ENCODE measurements at places on chromosomes 4 and X.
A peak's percentile ranks its signal among the peaks of the same experiment; 100 is the strongest.

DNA sequence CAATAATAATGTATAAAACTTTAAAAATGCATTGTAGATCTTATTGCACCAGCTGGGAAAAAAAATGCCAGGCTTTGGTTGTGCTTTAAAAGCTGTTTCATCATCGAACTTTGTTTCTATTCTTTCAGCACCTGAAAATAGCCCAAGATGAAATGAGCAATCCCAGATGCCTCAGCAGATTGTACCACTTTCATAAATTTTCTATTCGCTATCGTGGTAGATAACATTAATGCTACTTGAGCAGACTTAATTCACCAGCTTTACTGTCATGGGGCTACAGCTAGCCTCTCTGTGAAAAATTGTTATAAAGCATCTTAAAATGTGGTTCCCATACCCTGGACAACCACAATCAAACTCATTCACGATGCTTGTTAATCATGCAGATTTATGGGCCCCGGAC, 599.6 kb upstream of the HS3ST1 start:
- no peak for DNase-seq

DNA sequence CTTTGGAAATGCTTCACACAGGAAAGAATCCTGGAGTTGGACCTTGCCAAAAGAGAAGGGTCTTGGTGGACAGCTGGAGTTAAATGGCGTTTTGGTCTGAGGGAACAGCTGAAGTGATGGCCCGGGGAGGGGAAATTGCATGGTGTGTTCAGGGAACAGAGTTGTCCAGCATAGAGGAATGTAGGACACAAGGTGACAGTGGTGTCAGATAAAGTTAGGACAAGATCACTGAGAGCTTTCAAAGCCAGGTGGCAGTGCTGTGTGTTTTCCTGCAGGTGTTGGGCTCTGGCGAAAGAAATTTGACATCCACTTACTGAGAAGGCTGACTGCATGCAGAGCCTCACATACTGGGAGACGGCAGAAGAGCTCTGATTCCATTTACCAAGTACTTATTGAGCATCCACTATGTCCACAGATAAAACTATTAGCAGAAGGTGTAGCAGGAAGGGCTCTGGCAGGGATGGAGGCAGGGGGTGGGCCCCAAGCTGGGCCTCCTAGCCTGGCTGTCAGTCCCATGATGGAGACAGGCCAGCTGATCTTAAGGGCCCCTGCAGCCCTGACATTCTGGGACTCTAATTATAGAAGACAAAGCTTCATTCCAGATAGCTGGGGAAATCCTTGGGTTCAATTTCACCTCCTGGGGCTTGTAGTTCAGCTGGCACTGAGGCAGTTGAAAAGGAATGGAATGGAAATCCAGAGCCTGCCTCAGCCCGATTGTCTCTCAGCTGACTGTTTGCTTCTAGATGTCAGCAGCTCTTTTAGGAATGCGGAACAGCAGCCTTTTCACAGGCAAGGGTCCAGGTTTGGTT, 150.2 kb upstream of the MAMLD1 start:
- no peak for DNase-seq

DNA sequence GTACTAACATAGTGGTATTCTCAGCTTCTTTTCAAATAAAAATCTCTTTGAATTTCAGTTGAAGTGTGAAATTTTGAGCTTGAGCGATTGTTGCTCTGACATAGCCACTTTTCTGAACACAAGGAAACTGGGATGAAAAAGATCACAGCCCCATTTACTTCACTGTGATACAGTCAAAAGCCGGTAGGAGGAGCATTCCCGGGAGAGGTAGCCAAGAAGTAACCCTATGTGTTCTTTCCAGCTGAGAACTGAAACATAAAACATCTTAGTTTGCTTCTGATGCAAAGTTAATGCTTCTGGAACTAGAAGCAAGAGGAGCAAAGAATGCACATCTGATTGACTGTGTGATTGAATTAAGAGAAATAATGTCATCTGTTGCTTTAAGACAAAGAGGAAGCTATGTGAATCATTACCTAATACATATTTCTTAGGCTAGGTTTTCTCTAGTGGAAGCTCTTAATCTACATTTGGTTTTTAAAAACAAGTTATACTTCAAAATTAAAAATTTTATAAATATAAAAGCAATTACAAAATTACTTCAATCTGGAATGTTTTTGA, 88.3 kb upstream of the UNC5C start:
- peak; percentile 31 for DNase-seq

GRCh38 chr4:112642526-112642925, 5.6 kb downstream of the LARP7 start:
- no peak for DNase-seq

DNA sequence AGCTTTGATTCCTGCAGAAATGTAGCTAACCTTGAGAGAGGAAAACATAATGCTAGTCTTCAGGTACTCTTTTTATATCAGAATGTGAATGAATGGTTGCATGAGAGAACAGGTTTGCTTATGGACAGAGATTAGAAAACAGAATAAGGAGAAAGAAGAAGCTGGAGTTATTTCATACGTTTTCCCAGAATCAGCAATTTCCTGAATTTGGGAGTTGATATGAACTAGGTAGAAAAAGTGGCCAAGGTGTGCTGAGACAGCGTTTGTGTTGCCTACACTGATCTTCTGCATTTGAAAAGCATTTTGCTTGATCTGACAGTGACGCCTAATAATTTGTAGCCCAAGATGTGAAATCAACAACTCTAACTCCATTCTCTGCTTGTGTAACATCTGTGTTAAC, 12.5 kb downstream of the GABRB1 start:
- DNase-seq = no peak

DNA sequence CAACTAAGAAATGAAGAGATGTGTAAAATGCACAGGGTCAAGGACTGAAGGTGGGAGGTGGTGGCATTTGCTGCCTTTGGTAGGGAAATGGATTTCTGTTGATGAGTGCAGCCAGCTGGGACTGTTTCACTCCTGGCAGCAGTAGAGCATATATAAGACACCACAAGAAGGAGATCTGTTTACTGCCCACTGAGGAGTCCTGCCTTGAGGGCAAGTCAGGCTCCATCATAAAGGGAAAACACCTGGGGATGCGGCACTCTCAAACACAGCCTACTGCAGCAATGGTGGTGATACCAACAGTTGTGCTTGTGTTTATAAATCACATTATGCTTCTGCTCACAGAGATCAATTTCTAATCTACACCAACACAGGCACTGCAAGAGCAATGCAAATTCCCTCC, 222.1 kb downstream of the TACR3 start:
- DNase-seq = no peak

DNA sequence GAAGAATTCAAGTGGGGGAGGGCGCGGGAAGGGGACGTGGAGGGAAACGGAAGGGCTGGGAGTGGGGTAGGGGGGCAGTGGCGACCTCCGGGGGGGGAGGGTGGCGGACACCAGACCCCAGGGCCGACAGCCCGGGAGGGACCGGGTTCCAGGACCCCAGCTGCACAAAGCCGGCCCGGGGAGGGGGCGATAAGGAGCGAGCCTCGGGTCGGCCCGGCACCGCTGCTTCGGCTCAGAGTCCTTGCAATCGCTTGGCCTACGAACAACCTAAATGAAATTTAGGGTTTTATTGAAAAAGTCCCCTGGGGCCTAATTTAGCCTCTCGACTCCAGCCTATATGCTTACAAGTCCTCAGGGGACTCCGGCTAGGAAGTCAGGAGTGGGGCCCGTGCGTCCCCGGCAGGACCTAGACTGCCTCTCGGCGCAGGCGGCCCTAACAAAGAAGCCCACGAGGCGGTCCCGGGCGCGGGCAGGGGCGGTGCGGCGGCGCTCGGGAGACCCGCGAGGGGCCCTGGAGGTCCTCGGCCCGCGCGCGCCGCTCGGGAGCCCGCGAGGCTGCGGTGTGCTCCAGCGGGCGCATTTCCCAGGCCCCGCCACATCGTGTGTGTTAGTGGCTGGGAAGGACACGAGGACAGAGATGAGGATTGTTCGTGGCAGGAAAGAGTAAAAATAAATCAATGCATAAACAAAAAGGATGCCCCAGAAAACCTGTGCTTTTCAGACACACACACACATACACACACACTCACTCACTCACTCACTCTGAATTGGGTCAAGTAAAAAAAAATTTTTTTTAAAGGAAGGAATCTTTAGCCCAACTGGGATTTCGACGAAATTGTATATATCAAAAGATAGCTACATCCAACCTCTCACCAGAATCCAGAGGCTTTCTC, 70.0 kb downstream of the MGST2 start:
- DNase-seq = no peak

GRCh38 chrX:49846522-49846921, 17.4 kb downstream of the PAGE4 start:
- DNase-seq = no peak

DNA sequence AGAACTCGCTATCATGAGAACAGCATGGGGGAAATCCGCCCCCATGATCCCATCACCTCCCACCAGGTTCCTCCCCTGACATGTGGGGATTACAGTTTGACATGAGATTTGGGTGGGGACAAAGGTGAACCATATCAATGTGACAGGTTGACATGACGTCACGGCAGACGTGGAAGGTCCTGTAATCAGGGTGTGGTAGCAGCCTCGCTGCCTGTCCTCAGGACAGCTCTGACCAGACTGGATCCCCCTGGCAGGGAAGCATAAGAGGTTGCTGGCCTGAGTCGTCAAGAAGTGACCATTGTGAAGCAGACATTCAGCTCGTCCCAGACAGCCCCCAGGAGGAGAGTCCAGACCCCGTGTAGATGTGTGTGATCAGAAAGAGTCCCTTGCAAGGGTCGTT, 104.6 kb downstream of the TNIP2 start:
- DNase-seq = no peak

GRCh38 chrX:38804682-38805431, 3.6 kb downstream of the MID1IP1 start:
- no peak for DNase-seq

- DNase-seq = no peak
These were observed 178.4 kb upstream of the NWD2 start for GRCh38 chr4:37066159-37066558.

DNA sequence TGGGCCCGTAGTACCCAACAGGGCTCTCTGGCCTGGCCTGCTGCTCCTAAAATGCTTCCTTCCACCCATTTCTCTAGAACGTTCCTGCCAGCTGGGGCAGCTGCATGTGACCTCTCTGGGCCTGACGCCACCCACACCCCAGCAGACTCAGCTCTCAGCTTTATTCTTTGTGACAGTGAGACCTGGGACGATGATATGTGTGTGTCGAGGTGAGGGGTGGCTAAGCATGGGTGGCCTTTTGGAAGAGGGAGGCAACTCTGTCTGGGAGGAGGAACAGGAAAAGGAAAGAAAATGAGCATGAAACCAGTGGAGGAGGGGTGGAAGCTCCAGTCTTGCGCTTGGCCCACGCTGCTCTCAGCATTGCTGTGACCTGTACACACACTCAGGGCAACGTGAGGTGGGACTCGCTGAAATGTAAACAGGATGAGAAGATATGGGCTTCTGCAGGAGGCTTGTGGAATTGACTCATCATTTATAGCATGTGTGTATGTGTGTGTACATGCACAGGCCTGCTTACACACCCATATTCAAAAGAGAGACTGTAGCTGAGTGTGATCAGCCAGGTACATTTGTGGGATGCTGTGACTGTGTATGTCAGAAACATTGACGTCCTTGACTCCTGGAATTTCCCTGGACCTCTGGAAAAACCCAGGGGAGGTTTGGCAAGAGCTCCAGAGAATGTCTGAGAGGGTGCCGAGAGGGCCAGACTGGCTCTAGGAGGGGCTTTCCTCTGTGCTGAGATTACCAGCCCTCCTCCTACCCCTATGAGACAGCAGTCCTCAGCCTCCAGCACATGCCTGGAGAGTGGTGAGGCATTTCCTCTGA, 137.9 kb downstream of the PJA1 start:
- DNase-seq = peak; percentile 38

Measured in RWPE1 (cell line).